ENCODE measurements at places on chromosomes 6 and 20.

DNA sequence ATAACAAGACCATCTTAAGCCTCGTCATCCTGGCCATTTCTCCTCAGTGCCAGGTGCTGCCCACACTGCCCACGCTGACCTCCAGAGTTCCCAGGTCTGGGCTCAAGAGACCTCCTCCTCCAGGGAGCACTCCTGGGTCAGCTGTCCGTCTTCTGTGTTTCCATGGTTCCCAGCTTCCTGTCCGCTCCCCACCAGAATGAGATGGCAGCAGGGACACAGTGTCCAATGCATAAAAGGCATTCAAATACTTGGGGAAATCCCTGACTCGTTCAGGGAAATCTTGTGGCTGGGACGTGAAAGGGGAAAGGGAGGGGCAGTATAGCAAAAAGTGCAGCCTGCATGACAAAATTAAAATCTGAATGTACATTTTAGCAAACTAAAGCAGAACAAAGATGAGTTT lies 54.3 kb downstream of the SLC23A2 start:
- no peak for DNase-seq

DNA sequence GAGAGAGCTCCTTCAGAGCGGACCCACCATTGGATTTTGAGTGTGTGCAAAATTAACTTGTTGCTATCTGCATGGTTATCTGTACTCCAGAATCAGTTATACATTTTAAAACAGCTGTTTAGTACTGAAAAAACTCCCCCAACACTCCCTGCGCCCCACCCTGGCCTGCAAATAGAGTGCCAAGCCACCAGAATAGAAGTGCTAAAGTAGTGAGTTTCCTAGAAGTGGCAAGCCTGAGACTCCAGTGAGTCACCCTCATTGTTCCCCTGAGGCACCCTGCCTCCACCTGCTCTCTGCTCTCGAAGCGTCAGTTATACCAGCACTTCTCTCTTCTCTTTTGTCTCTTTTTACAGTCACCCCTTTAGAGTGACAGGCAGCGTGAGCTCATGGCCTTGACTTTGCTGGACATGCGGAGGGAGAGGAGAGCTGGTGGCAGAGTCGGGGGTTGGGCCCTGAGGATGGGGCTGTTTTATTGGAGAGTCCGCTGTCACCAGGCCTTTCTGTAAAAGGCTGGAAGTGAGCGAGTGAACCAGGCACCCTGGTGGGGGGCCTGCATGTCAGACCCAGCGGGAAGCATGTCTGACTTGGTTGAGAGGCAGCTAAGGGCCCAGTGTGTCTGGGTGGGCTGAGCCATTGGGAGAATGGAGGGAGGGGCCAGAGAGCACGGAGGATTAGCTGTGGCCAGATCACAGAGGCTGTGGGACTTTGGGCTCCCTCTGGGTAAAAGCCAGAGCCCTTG lies 10.4 kb downstream of the IGF2R start:
- no peak for DNase-seq

DNA sequence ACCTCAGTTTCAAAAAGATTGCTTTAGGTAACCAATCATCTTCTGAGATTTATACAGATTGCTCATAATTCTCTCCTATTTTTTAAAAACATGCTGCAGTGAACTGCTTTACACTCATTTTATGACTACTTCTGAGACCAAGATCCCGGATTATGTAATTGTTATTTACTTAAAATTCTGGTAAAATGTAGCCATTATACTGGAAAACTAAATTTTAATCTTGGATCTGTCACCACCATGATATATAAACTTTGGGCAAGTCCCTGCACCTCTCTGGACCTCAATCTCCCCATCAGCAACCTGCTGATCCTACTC lies 477 bp upstream of the PROCR start:
- DNase-seq: no peak

GRCh38 chr6:137087902-137088301 lies 43.1 kb upstream of the IL20RA start:
- no peak for DNase-seq

GRCh38 chr6:15887491-15888461 lies 224.9 kb upstream of the DTNBP1 start:
- no peak for DNase-seq

GRCh38 chr6:27550692-27551091 lies 77.8 kb upstream of the ZNF184 start:
- DNase-seq: no peak

DNA sequence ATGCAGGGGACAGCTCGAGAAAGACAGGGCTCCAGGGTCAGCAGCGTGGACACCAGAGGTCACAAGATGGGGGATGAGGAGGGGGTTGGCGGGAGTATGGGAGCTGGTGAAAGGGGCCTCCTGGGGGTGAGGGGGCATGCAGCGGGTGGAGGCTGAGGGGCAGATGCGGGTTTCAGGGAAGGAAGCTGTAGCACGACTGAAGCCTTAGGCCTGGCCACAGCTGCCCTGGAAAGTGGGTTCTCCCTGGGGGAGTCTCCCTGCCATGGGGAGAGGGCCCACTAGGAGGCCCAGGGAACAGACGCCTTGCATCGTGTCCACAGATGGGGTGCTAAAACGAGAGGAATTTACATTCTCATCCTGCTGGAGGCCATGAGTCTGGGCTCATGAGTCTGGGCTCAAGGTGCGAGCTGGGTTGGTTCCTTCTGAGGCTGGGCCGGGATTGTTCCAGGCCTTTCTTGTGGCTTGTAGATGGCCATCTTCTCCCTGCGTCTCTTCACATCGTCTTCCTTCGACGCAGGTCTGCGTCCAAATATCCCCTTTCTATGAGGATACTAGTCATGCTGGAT lies 18.0 kb downstream of the APCDD1L start:
- DNase-seq: no peak

- no peak for DNase-seq
Observed at GRCh38 chr6:170444056-170444591, 109.0 kb downstream of the PSMB1 start.

GRCh38 chr6:133688705-133689492 lies 200.0 kb upstream of the TCF21 start:
- DNase-seq: no peak

DNA sequence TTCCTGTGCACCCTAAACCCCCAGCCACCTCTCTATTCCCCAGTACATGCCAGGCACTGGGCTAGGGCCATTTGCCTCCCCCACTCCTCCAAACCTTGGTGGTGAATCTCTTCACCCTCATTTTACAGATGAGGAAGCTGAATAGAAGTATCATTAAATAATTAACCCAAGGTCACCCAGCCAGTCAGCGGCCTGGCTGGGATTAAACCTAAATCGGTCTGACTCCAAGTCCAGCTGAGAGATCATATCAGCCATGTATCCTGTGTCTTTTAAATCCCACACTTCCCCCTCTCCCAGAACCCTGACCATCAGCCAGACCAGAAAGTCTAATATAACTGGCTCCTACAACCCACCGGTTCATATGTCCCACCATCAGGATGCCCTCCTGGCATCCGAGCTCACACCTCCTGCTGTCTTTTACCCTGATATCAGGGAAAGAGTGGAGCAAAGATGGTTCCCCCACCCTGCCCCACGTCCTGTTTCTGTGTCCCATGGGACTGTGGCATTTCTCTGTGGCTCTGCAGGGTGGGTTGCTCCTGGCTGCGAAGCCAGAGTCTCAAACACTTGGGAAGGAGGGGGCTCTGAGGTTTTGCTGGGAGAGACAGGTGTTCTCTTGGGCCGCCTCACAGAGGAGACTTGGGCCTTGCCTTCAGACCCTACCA lies 145.3 kb downstream of the VEGFA start:
- DNase-seq: no peak

- no peak for DNase-seq
Observed at GRCh38 chr20:18694071-18694470, 106.2 kb downstream of the DTD1 start.

DNA sequence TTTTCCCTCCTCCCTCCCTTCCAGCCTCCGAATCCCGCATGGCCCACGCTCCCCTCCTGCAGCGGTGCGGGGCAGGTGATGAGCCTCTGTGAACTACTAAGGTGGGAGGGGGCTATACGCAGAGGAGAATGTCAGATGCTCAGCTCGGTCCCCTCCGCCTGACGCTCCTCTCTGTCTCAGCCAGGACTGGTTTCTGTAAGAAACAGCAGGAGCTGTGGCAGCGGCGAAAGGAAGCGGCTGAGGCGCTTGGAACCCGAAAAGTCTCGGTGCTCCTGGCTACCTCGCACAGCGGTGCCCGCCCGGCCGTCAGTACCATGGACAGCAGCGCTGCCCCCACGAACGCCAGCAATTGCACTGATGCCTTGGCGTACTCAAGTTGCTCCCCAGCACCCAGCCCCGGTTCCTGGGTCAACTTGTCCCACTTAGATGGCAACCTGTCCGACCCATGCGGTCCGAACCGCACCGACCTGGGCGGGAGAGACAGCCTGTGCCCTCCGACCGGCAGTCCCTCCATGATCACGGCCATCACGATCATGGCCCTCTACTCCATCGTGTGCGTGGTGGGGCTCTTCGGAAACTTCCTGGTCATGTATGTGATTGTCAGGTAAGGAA lies at the start of gene OPRM1:
OPRM1 (plus strand) TSS at position 10 of the 612 bp plus-strand sequence; CDS start at position 315, 305 bp downstream.
- peak; percentile 5 for DNase-seq

DNA sequence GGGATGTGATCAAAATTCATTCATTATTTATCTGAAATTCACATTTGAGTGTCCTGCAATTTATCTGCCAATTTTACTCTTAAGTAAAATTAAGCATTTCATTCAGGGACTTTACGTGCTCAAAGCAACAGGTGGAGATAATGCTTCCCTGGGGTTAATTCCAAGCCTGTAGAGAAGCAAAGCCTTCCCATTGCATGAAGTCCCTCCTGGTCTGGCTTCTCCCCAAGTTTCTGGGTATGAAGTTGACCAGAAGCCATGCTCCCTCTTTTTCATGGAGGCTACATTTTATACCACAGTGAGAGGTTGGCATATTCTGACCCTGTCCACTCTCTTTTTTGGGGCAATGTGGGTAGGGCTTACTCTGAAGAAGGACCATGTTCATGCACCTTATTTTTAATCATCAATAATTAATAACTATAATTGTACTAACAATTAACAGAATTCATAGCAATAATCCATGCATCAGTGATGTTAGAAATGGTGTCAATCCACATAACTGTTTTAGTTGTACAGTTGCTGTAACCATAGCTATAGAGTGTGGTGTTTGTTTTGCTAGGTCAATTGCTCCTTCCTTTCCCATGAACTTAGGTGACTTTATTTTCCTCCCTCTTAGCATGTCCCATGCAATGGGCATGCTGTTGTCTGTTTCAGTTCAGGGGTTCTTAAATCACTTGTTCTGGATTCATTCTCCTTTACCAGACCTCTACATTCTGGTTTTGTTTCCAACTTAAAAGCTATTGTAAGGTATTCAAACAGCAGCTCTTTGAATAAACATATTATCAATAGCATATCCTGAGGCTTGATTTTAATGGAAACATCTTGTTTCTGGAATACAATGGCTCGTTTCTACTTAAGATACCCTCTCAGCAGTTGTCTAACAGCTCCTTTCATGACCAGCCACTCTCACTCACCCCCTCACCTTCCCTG lies 1.5 kb downstream of the LAMA4 start:
- no peak for DNase-seq

DNA sequence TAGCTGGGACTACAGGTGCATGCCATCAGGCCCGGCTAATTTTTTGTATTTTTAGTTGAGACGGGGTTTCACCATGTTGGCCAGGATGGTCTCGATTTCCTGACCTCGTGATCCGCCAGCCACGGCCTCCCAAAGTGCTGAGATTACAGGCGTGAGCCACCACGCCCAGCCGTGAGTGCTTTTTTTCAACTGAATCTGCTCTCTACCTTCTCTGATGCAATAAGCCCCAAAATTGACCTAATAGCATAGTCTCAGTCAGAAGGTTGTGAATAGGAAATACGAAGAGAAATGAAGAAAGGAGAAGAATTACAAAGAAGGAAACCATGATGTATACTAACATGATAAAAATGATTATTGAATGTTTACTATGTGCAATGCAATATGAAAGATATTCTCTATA lies 33.2 kb downstream of the BEND6 start:
- DNase-seq: no peak

DNA sequence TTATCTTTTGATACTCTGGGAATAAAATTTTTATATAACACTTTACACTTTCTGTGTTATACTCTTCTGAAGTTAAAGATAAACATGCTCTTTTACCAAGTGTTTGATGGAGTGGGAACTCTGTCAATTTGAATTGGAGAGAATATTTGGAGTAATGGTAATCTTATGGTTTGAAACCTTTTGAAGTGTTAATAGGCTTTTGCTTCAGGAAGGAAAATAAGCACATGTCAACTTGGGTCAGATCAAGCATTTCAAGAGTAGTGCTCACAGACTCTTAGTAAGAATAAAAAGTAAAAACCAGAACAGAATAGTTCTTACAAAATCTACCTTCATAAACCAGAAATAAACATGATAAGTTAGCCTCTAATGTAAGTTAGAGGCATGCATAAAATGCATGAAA lies 24.4 kb upstream of the IRAK1BP1 start:
- no peak for DNase-seq

DNA sequence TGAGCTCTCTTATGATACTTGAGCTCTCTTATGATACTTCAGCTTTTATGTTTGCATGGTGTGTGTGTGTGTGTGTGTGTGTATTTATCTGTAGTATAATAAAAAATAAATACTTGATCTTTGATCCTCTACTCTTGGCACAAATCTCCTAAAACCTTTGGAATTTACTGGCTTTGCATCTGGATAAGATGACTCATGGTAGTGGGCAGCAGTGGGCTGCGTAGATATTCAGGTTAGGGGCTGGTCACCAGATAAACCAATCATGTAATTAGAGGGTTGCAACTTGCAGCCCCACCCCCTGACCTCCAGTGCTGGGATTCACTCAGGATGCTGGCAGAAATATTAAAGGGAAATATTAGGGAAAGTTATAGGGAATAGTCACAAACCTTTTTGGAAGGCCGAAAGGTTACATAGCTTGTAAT lies 151.9 kb upstream of the COL21A1 start:
- DNase-seq: peak; percentile 68

GRCh38 chr6:163262080-163262479 lies 152.4 kb upstream of the QKI start:
- no peak for DNase-seq

GRCh38 chr6:140540743-140541142 lies 1166.3 kb upstream of the CITED2 start:
- DNase-seq: no peak
